ENCODE measurements at places on chromosomes 7 and 10. TPM values are rescaled to one million over a fixed set of nuclear protein-coding genes. Genes with fewer than 3 reads are reported as not detected.

The NUDT13 gene
- 2.1 TPM for total RNA-seq

The GRK5 gene
- 47.0 TPM for total RNA-seq

DNA sequence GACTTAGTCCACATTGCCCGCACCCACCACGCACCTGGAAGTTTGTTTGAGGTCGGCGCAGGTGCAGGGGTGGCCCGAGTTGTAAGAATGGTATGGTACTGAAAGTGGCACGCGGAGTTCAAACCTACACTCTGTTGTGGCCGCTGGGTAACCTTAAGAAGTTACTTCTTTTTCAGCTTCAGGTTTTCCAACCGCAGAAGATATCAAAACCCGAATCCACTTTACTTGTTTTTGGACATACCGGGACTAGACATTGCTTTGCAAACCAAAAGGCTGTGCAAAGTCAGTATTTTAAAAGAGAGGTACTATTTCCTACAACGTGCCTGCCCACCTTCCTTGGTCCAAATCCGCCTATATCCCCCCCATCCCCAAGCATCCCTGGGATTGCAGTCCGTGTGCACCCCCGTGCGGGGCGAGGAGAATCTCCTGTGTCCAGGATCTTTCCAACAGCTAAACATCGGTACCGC lies 1.0 kb downstream of the IGFBP3 start:
- no peak for DNase-seq

DNA sequence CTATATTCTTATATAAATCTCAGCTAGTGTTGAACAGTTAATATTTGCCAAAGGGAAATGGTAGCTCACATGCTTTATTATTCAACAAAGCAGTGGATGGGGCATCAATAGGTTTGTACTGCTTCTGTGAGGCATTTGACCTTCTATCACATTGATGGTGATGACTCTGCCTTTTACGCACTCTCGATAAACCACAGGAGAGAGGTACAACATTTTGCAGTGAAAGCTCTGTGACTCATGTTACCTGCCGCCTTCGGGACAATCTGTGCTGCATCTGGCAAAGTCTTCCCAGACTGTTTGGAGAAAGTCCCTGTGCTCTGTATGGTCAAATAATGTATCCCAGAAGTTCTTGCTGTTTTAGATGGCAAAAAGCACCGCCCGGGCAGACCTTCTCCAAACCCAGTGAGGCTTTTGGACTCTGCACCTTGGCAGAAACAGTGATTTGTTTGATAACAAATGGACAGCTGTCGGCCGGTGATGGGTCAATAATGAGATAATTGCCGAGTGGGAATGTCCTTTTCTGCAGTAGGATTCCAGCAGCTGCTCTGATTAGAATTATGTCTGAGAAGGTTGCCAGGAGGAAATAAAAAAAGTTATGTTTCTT lies 61.0 kb downstream of the PLPP4 start:
- no peak for DNase-seq

- peak; percentile 39 for DNase-seq
Observed at GRCh38 chr10:69716711-69717560, 84.8 kb upstream of the COL13A1 start.

GRCh38 chr10:52485462-52485861 lies 171.4 kb downstream of the DKK1 start:
- no peak for DNase-seq

DNA sequence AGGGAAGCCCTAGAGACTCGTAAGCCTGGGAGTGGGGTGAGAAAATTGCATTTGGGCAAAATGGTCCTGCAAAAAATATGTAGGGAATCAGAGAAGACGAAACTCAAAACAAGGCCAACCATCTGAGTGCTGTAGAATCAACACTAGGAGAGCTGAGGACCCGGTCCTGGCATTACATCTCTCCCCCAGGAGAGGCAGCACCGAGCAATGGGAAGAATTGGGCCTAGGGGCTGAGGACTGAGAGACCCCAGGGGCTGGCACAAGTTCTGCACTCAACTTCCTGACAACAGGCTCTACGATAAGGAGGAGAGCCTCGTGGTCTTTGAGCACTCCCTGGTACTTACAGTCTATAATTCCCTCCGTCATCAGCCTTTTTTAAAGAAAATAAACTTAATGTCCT lies 47.6 kb downstream of the BPGM start:
- no peak for DNase-seq
